Gastroesophageal sphincter (tissue), 4 donors: ENCODE measurements at places on chromosomes 5 and 9. TPM values are rescaled to one million over a fixed set of nuclear protein-coding genes. Genes with fewer than 3 reads are reported as not detected.

The DENND1A gene
- total RNA-seq, result 20.9 TPM

The EGFLAM gene
- 4.8 TPM for total RNA-seq

The ACOT12 gene
- not detected for total RNA-seq

The CD274 gene
- 3.5 TPM for total RNA-seq

The SLC36A2 gene
- total RNA-seq, result not detected

The WDR38 gene
- not detected for total RNA-seq

The OR1J2 gene
- not detected for total RNA-seq

- no peak for ATAC-seq
Measured at GRCh38 chr9:36488389-36488756, 84.3 kb upstream of the MELK start.

DNA sequence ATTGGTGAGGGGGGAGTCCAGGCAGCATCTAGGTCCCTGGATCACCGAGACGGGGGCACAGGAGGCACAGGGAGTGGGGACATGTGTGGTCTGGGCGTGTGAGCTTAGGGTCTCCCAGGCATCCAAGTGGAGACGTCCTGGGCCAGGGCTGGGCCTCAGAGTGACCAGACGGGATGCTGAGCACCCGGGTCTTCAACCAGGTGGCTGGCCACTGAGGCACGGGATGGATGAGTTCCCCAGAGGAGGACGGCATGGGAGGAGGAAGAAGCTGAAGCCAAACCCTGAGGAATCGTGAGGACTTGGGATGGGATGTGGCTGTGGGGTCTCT, 88.0 kb downstream of the LMX1B start:
- ATAC-seq, result no peak

- no peak for ATAC-seq
Measured at GRCh38 chr5:179387151-179388110, 42.2 kb upstream of the ADAMTS2 start.

DNA sequence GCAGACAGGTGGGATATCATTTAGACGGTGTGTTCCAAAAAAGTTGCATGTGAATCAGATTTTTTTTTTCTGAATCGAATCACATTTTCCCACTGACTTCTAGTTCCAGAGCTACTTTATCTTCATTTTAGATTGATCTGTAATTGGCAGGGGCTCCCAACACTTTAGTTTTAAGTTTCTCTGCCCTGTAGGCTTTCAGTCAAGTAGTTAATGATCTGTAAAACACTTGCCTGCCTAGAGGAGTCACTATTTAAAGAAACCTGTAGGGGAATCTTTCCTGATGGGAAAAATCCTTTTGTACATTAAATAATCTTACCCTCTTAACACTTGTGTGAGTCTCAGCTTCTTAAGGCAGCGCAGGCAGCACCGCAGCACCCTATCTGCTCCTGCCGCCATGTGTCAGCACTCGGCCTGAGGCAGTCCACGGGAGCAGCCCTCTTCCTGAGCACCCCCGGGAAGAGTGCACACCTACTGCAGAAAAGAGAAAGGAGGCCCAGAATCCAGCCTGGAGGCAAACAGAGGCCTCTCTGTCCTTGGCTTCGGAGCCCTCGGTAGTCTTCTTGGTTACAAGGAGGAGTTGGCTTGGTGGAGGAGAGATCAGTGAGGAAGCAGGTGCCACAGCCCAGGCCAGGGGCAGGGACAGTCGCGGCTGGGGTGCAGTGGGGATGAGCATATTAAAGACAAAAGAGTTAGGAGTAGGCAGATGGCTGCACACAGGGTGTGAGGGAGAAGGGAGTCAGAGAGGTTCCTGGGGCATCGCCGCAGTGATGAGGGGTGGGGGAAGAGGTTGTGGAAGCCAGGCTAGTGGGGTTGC, 209.3 kb downstream of the GAPVD1 start:
- ATAC-seq, result no peak

GRCh38 chr9:95834281-95834907, 41.1 kb upstream of the ERCC6L2 start:
- ATAC-seq, result no peak

DNA sequence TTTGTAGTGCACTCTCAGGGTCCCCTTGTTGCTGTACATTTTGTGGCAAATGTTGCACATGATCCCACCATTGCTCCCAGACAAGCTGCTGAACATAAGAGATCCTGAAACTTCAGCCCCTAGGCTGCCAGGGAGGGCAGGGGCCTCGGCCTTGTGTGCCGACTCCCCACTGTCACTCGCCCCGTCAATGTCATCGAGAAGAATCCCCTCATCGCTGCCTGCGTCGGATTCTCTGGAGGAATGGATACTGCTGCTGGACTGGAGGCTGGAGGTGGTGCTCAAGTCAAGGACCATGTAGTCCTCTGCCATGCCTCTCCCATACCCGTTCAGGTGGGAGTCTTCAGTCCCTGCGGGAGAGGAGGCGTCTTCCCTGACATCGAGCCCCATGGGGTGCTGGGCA, 451.3 kb downstream of the BNC2 start:
- no peak for ATAC-seq

- ATAC-seq, result no peak
Measured at GRCh38 chr5:150804388-150804787, 25.8 kb downstream of the SMIM3 start.

DNA sequence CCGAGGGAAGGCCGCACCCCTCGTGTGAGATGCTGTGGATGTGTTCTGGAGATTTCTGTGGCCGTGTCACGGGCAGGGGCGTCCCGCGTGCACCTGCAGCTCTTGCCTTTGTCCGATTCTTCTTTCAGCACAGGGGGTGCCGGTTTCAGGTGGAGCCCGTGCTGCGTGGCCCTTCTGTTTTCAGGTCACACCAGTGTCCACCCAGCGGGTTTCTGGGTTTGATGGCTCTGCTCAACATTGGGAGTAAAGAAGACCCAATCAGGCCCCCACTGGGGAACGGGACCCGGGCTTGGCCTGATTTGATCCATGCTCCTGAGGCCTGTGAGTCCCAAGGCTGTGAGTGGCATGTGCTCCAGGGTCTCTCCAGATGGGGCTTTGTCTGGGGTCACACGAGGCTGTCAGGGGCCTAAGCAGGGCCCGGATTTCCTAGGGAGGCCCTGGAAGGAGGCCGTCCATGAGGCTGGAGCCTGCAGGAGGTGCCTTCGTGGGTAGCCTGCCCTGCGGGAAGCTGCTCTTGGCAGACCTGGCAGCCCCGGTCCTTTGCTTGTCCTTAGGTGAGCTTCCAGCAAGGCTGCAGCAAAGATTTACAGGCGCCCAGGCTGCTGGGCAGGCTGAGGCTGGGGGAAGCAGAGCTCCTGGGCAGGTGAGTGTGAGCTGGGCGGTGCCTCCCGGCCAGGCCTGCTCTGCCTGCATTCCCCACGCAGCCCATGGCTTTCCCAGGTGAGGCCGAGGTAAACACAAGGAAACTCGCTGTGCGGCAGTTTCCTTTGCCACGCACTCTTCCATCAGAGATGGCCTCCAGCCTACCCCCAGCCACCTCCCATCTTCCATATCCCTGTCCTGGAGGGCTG, 12.8 kb downstream of the MRPL36 start:
- ATAC-seq, result no peak

DNA sequence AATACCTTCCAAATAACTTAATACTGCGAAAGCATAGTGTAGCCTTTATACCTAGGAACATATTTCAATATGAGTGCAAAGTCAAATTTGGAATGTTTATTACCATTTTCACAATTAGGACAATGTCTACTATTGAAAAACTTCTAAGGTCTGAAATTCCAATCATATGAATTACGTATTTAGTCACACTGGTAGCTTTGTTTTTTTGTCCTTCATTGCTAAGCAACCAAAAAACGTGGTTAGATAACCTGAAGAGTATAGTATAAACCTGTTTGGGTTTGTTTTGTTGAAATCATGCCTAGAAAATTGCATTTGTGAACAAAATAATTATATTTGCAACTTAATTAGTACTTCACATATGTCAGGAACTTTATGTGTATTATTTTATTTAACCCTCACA, 134.2 kb downstream of the FBXO4 start:
- ATAC-seq, result no peak

DNA sequence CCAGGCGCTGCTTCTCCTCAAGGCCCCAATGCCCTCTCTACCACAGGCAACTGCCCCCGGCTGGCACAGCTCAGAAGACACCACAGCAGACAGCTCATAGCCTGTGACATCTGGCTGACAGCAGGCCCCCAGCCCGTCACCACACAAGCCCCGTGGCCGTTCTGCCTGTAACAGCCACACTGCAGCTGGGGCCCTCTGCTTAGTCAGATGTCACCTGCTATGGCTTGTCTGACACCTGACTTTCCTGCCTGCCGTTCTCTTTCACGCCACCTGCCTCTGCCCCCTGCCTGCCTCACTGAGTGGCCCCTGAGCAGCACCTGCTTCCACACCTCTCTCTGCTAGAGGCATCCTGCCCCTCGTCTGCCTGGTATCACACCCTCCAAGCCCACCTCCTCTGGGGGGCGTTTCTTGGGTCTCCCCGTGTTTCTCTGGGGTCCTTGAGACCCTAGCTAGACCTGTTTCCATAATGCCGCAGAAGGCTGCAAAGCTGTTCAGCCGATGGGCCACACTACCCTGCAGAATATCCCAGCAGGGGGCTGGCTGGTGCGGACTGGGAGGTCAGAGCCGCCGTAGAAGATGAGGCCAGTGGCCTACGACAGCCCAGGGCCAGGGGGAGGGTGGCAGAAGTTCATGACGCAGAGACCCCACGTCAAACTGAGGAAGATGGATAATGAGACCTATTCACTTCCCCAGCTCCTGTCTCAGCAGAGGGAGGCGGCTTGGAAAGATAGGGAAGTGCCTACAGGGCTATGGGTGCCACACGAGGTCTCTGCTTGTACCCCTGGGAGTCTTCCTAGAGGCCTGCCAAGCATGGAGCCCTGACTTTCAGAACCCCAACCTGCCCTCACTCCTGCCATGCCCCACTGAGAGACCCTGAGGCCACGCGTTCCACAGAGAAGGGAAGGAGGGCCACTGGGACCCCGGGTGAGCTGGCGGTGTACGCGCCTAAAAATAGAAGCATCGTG, 95.1 kb downstream of the ZNF354C start:
- ATAC-seq, result no peak

- ATAC-seq, result no peak
Measured at GRCh38 chr5:8984386-8984785, 561.5 kb downstream of the SEMA5A start.

- no peak for ATAC-seq
Measured at GRCh38 chr5:175752826-175753535, 95.1 kb downstream of the HRH2 start.

- ATAC-seq, result no peak
Measured at GRCh38 chr9:12764150-12764549, 10.7 kb upstream of the LURAP1L start.

GRCh38 chr5:111194925-111195324, 29.3 kb upstream of the CAMK4 start:
- no peak for ATAC-seq

DNA sequence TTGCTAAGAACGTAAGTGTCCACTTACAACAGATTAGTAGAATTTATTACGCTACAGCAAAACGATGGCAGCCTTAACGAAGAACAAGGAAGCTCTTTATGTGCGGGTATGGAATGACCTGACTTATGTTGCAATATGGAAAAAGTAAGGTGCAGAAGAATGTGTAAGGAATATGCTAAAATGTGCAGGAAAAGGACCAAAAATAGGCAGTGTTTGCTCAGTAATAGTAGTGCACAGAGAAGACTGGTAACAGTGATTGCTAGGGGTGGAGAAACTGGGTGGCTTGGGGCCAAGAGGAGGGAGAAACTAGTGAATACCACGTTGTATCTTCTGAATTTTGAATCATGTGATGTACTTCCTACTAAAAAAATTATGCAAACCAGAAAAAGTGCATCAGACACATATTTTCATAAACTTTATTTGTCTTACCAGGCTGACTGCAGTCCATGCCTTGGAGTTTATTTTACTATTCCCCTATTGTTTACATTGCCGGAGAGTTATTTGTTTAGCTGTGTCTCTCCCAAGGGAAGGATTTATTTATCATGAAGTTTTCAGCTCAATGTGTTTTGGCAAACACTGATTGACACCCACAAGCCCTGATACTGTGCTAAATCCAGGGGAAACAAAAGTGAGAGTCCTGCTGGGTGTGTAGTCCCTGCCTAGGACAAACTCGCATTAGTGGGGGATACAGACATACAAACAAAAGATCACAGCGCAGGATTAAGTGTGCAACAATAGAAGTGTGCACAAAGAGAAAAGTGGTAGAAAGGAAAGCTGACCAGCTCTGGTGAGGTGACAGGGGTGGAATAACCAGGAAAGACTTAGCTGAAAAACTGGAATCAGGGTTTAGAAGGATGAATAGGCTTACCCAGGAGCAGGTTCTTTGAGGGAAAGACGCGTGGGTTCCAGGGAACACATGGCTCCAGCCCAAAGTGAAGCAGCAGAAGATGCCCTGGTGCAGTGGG, 34.0 kb upstream of the ZNF484 start:
- ATAC-seq, result no peak

DNA sequence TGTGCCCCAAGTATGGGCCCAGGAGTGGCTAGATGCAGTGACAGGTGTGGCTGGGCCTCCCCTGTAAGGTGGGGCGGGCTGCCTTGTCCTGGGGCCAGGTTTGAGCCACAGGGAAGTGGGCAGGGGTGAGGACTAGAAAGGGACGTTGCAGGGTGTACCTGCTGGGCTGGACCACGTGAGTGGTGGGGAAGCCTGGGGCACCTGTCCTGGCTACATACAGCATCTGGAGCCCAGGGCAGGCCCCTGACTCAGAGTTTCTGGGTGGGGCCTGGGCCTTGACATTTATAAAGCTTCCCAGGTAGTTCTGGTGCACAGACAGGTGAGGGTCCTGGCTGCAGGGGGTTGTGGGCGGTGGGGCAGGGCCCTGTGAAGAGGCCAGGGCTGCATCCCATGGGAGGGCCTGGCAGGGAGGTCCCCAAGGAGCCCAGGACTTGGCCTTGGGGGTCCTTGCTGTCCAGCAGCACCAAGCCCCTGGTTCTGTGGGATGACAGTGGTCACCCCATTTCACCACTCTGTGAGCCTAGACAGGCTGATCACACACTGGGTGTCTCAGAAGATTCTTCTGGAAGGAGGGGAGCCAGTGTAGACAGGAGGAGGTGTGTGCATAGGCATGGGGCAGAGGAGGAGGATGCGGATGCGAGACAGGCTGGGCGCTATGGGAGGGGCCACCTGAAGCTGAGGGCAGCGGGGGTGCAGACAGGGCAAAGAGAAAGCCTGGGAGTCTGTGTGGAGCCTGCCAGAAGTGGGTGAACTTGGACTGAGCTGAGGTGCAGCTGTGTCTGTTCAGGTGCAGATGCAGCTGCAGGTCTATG, 94.0 kb downstream of the PHF2 start:
- peak; percentile 31 for ATAC-seq

GRCh38 chr5:76332102-76332501, 71.0 kb upstream of the IQGAP2 start:
- ATAC-seq, result no peak

DNA sequence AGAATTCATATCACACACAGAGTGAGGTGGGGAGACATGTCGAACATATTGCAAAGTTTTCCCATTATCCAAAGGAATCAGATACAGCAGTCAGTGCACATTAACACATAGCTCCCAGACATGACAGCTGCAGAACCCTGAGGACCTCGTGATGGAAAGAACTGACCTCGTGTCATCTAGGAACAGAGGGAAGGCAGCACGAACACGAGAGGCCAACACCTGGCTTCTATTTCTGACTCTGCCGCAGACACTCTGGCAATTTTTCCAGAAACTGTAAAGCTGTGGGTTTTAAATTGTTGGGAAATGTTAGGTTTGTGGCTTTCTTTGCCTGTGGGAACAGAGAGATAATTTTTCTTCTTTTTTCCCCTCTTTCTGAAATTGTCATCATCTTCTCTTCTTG, 315.0 kb upstream of the PIK3R1 start:
- no peak for ATAC-seq
